ENCODE measurements at places on chromosomes 3 and 15. TPM values are rescaled to one million over a fixed set of nuclear protein-coding genes. Genes with fewer than 3 reads are reported as not detected.

Gene DNAH12
- under 0.01 TPM for total RNA-seq

Gene ANKUB1
- not detected for total RNA-seq

Gene SEMA5B
- not detected for total RNA-seq

Gene PLA2G4F
- not detected for total RNA-seq

Gene CEP19
- total RNA-seq: 2.2 TPM

Gene CD86
- total RNA-seq: not detected

Gene TEX9
- total RNA-seq: 4.1 TPM

Gene ADAMTS7
- 12.1 TPM for total RNA-seq

Gene GJD2
- not detected for total RNA-seq

Gene SORD
- total RNA-seq: 29.0 TPM

Gene NDN
- 76.8 TPM for total RNA-seq

Gene LARP6
- 30.9 TPM for total RNA-seq

Gene SNRK
- 10.3 TPM for total RNA-seq

Gene LDHAL6B
- total RNA-seq: not detected

Gene ACTRT3
- total RNA-seq: 3.5 TPM

Gene TLR9
- not detected for total RNA-seq

Gene CCDC13
- 1.4 TPM for total RNA-seq

Gene GRK7
- not detected for total RNA-seq

Gene ARGFX
- not detected for total RNA-seq

Gene CACNA1D
- total RNA-seq: under 0.01 TPM

Gene MCF2L2
- 1.6 TPM for total RNA-seq

Gene FOXB1
- total RNA-seq: not detected

Gene RTP1
- total RNA-seq: not detected

Gene ZNF80
- total RNA-seq: not detected

Data from subcutaneous preadipocyte (primary cell).